ENCODE measurements at places on chromosomes 12 and 14.

DNA sequence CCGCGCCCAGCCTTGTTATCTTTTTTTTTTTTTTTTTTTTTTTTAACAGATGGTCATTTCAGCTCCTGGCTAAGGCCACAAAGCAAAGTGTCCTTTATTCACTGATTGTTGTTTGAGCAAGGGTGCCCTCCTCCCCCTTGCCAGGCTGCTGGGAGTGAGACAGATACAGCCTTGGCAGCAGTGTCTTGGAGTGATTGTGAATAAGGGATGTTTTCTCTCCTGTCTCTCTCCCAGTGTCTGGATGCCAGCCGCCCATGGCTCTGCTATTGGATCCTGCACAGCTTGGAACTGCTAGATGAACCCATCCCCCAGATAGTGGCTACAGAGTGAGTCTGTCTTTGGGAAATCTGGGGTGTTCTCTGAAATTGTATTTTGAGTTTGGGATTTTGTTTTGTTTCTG is 28.7 kb downstream of the FNTB start:
- H3K4me1 ChIP-seq, result no peaks in the 10 kb centered on the region
- DNase-seq, result no peak
- no peak overlapping the region for H3K27ac ChIP-seq
- no peaks in the 10 kb centered on the region for H3K36me3 ChIP-seq
- H3K4me3 ChIP-seq, result no peak overlapping the region

GRCh38 chr14:53894456-53894855 is 62.2 kb downstream of the BMP4 start:
- no peaks in the 10 kb centered on the region for H3K36me3 ChIP-seq
- no peak overlapping the region for H3K4me3 ChIP-seq
- no peaks in the 10 kb centered on the region for H3K27me3 ChIP-seq

DNA sequence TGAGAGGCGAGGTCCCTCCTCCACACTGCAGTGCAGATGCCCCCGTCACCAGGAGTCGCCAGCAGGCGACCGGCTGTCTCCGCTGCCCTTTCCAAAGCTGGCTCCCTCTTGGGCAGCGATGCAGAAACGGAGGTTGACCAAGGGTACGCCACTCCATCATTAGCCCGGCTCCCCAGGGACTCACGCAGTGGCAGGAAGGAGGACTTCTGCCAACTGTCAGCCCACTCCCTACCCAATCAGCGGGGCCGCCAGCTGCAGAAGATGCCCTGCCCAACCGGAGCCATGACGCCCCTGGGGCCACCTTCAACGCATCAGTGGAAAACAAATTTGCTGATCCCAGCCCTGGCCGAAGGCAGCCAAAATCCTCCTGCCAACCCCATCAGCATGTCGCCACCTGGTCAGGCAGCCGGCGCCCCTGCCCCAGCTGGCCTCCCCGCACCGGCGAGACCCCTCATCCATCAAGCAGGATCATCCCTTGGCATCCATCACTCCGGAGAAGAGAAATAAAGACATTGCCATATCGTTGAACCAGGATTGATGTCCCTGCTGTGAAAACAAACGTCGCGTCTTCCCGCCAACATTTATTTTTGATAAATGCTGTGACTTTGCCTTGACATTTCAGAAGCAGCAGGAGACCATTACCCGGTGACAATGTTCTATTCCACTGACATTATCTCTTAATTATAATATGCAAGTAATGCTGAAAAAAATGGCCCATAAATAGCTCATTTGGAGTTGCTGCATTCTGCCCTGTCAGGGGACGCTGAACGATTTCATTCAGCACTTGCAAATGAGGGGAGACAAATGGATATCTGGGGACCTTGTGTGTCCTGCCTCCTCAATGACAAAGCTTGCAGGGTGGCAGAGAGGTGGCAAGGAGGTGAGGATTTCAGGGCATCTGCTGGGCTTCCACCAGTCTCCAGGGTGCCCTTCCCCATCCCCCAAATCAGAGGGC is 105.1 kb downstream of the SCARB1 start:
- H3K27me3 ChIP-seq, result peaks cover 20% of the 10 kb centered on the region
- H3K4me3 ChIP-seq, result no peak overlapping the region
- H3K27ac ChIP-seq, result no peak overlapping the region
- H3K4me1 ChIP-seq, result peaks cover 11% of the 10 kb centered on the region
- no peaks in the 10 kb centered on the region for H3K36me3 ChIP-seq
- no peak for DNase-seq

DNA sequence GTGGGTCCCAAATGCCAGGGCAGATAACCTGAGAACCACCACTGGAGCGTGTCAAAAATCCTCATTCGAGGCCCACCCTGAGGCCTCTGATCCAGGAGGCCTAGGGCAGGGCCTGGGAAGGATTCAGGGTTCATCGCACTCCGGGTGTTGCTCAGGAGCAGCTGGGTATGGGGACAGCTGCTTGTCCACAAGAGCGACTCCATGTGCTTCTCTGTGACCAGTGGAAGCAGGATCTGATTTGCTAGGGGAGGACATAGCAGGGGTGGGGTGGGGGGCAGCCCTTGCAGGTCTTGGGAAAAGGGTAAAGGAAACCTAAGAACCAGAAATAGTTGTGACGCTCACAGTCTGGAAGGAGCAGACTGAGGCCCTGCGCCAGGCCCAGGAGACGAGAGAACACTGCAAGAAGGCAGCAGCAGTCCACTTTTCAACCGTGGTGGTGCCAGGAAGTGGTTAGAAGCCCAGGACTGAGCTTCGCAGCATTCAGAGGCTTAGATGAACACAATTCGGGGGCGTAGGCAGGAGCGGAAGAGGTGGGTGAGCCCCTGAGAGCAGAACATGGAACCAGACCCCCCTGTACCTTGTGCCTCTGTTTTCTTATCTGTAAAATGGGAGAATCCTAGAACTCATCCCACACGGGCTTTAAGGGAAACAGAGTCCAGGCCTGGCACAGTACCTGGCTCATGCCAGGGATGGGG is 33.7 kb downstream of the ITPK1 start:
- no peaks in the 10 kb centered on the region for H3K4me1 ChIP-seq
- H3K36me3 ChIP-seq, result no peaks in the 10 kb centered on the region
- no peaks in the 10 kb centered on the region for H3K27me3 ChIP-seq

- H3K27ac ChIP-seq, result no peak overlapping the region
- no peaks in the 10 kb centered on the region for H3K36me3 ChIP-seq
- H3K4me1 ChIP-seq, result no peaks in the 10 kb centered on the region
- no peaks in the 10 kb centered on the region for H3K27me3 ChIP-seq
- DNase-seq, result no peak
- H3K4me3 ChIP-seq, result no peak overlapping the region
Observed at GRCh38 chr12:70936203-70936813, 15.8 kb upstream of the PTPRR start.

GRCh38 chr12:48814262-48815125 is 3.8 kb upstream of the CACNB3 start:
- no peaks in the 10 kb centered on the region for H3K27me3 ChIP-seq
- DNase-seq, result peak; percentile 85
- no peaks in the 10 kb centered on the region for H3K36me3 ChIP-seq
- H3K4me3 ChIP-seq, result peak overlapping the region; percentile 98
- peak overlapping the region; percentile 93 for H3K27ac ChIP-seq

DNA sequence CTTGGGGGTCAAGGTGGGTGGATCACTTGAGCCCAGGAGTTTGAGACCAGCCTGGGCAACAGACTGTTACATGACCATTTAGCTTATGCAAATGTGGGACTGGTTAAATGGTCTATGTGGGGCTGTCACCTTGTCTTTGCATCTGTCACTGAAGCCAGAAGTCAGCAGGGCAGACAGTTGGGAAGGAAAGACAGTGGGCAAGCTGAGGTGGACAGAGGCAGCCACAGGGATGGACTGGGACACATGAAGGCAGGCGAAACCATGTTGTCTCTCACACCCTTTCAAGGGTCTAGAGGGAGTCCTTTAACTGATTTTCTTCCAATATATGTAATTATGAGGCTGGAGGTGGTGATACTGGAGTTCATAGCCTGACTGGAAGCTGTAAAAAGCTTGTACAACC is 426.4 kb downstream of the TMEM121 start:
- no peak for DNase-seq
- H3K27me3 ChIP-seq, result no peaks in the 10 kb centered on the region
- no peaks in the 10 kb centered on the region for H3K36me3 ChIP-seq
- no peak overlapping the region for H3K27ac ChIP-seq
- H3K4me1 ChIP-seq, result no peaks in the 10 kb centered on the region

DNA sequence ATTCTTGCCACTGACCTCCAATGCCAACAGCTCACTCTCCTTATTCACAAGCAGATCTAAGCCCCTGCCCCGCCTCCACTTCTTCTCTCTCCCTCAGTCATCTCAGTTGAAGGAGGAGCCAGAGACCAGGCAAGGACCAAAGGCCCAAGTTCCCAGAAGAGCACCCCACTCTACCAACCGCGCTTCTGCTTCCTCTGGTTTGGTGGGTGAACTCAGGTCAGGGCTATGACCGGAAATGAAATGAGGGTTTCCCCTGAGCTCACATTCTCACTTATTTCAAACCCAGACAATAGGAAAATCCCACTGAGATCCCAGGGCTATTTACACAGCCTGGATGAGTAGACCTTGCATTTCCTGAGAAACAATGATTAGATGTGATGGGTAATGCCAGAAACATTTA is 9.9 kb downstream of the DPF3 start:
- H3K4me3 ChIP-seq, result no peak overlapping the region
- no peak overlapping the region for H3K27ac ChIP-seq
- H3K27me3 ChIP-seq, result no peaks in the 10 kb centered on the region

GRCh38 chr14:61812347-61813095 is 50.3 kb downstream of the SNAPC1 start:
- H3K27me3 ChIP-seq, result peaks cover 11% of the 10 kb centered on the region
- H3K4me1 ChIP-seq, result no peaks in the 10 kb centered on the region
- H3K36me3 ChIP-seq, result no peaks in the 10 kb centered on the region
- DNase-seq, result peak; percentile 7

- no peaks in the 10 kb centered on the region for H3K27me3 ChIP-seq
- H3K36me3 ChIP-seq, result no peaks in the 10 kb centered on the region
- no peak overlapping the region for H3K4me3 ChIP-seq
- DNase-seq, result no peak
Observed at GRCh38 chr12:41920355-41920754, 224.3 kb downstream of the GXYLT1 start.

- no peaks in the 10 kb centered on the region for H3K36me3 ChIP-seq
- no peaks in the 10 kb centered on the region for H3K27me3 ChIP-seq
- H3K27ac ChIP-seq, result no peak overlapping the region
- no peaks in the 10 kb centered on the region for H3K4me1 ChIP-seq
Observed at GRCh38 chr12:12046401-12046800, 24.3 kb upstream of the BCL2L14 start.

DNA sequence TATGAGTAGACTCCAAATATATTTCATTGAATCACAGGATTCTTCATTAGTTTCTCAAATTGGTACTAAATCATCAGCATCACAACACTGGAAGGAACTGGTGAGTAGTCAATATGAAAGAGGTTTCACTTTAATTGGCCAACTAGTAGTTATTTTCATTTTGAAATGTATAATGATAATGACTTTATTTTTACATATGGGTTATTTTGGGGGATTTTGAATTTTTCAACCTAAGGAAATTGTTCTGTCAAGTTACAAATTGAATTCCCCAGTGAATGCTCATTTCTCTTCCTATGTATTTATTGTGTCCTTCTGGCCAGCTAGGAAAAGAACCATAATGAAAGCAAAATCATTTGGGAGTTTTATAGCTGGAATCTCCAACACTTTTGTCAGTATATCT is 174.2 kb upstream of the ATP2B1 start:
- H3K36me3 ChIP-seq, result no peaks in the 10 kb centered on the region
- no peak overlapping the region for H3K4me3 ChIP-seq
- no peak for DNase-seq
- H3K4me1 ChIP-seq, result no peaks in the 10 kb centered on the region
- no peak overlapping the region for H3K27ac ChIP-seq
- no peaks in the 10 kb centered on the region for H3K27me3 ChIP-seq

DNA sequence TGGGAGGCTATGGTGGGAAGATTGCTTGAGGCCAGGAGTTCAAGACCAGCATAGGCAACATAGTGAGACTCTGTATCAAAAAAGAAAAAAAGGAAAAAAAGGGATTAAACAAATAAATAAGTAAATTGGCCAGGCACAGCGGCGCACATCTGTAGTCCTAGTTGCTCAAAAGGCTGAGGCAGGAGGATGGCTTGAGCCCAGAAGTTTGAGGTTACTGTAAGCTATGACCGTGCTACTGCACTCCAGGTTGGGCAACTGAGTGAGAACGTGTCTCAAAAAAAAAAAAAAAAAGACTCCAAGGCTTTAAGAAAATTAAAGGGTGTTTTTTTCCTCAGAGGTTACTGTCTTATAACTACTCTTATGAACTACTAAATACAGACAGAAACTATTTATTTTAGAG is 11.7 kb downstream of the BEST3 start:
- H3K4me3 ChIP-seq, result no peak overlapping the region
- DNase-seq, result peak; percentile 31
- H3K27ac ChIP-seq, result no peak overlapping the region
- H3K27me3 ChIP-seq, result no peaks in the 10 kb centered on the region
- no peaks in the 10 kb centered on the region for H3K36me3 ChIP-seq
- H3K4me1 ChIP-seq, result peaks cover 6% of the 10 kb centered on the region

GRCh38 chr12:110141389-110141788 is 17.2 kb downstream of the IFT81 start:
- no peaks in the 10 kb centered on the region for H3K27me3 ChIP-seq
- peak; percentile 94 for DNase-seq
- no peaks in the 10 kb centered on the region for H3K4me1 ChIP-seq
- H3K27ac ChIP-seq, result no peak overlapping the region
- no peak overlapping the region for H3K4me3 ChIP-seq
- no peaks in the 10 kb centered on the region for H3K36me3 ChIP-seq

DNA sequence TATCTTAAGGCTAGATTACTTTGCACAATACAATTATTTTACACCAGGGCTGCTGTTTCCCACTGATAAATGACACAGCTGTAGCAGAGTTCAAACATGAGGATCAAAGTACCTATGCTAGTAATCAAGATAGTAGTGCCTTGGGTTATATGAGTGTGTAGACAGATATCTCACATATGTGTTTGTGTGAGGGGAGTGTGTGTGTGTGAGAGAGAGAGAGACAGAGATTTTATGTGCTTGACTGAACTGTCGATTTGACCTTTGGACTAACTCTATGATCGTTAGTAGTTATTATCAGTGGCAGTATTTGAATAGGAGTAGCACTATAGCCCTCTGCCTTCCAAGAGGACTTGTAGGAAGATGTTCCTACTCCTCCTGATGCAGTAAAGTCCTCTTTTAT is 15.5 kb downstream of the PLEKHA5 start:
- no peaks in the 10 kb centered on the region for H3K36me3 ChIP-seq
- no peak overlapping the region for H3K27ac ChIP-seq
- no peak for DNase-seq
- H3K27me3 ChIP-seq, result no peaks in the 10 kb centered on the region
- no peaks in the 10 kb centered on the region for H3K4me1 ChIP-seq
- H3K4me3 ChIP-seq, result no peak overlapping the region
